MV-4-11 (cell line): ENCODE measurements at places on chromosomes 6 and 20.

DNA sequence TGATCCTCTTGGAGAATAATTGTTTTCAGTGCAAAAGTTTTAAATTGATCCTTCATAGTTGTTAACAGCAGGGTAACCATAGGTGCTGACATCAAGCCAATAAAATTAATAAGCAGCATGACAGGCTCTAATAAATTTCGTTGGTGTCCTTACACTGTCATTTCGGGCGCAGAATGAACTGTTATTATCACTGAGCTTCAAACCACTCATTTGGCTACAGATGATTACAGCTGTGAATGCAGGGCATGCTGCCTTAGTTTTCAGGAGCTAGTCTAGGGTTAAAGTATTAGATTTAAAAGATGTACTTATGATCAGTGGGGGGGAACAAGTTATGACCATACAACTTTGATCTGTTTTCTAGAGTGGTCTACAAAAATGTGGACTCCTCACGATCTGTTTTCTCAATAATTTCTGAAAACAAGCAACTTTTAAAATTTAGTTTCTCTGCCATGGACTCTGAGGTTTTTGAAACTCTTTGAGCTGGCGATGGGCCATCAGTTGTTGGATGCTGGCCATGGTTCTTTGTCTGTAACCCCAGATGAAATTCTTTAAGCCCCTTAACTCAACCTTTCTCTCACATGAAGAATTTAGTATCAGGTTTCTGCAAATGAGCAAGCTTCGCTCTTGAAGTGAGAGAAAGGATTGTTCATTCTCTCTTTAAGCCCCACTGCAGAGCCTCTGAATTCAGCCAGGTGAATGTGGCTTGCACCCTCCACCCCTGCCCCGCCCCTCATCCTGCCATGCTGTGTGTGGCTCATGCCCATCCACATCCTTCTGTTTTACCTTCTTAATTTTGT is 99.1 kb upstream of the MTHFD1L start:
- DNase-seq, result no peak

DNA sequence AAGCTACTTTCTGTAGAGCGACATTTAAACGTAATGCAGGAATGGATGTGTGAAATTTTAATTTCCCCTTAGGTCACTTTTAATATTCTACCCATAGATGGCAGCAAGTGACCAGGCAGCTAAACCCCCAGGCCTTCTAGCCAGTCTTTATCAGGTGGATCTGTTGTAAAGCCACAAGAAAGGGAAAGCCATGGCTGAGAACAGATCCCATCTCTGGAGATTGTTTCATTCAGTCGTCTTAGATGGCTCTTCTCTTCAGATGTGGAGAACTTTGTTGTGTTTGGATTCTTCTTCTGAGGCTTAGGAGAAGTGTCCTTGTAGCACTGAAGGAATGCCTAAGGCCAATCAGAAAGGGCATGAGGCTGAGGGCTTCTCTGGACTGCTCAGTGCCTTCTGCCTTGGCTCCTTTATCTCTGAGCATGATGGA is 15.8 kb upstream of the RNF182 start:
- DNase-seq, result peak; percentile 59

- DNase-seq, result no peak
Measured at GRCh38 chr20:17895641-17896171, 72.9 kb downstream of the SNX5 start.

DNA sequence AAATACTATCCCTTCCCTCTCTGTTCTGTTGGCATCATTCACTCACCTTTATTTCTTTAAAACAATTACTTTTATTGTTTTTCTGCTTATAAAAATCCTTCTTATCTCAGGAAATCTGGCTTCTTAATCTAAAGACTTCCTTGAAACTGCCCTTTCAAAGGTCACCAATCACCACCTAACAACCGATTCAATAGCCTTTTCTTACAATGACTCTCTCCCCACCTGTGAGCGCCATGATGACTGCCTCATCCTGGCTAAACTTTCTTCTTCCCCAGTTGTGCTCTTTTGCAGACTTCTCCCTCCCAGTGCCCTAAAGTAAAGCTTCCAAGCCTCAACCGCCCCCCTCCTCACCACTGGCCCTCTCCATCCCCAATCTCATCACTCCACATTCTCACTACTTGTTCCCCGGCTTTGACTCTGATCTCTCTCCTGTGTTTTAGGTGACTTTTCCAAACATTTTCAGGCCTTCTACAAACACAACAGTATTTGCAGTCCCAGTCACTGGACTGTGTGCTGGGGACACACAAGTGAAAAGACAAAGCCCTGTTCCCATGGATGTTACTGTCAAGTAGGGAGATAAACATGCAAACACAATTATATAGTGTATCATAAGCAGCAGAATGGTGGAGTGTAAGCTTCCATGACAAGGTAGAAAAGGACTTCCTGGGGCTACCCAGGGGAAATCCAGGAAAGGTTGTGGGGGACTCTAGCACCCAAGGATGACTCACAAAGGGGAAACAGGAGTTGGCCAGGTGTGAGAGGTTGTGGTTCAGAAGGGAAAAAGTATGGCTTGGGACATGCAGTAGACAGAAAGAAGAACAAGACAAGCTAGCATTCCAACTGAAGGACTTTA is 12.8 kb downstream of the NHSL1 start:
- DNase-seq, result no peak

DNA sequence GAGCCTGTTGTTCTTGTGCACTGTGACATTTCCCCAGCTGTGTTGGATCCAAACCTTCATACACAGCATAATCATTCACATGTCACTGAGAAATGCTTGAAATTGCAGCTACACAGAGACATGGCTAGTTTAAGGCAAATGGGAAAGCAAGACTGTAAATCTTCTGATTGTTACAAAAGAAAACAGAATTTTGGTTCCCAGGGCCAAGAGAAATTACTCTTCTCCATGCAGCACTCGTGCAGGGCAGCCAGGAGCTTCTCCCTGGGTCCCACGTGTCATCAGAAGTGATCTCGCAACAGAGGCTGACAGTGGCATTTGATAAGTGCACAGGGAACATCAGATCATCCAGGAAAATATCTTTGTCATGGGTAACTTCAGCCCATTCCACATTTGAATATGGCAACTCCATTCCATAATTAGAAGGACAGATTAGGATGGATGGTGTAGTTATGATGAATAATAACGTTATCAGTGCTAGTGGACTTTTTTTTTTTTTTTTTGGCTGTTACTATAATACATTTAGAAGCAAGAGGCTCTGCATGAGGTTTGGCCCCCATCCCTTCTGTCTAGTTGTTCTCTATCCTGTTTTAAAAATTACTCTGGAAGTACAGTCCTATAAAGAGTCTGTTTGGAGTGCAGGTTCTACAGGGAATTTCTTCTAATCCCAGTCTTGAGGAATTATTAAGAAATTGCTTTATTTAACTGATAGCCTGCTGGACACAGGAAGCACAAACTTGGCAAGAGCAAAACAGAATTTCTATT is 571.0 kb upstream of the NOX3 start:
- DNase-seq, result no peak

DNA sequence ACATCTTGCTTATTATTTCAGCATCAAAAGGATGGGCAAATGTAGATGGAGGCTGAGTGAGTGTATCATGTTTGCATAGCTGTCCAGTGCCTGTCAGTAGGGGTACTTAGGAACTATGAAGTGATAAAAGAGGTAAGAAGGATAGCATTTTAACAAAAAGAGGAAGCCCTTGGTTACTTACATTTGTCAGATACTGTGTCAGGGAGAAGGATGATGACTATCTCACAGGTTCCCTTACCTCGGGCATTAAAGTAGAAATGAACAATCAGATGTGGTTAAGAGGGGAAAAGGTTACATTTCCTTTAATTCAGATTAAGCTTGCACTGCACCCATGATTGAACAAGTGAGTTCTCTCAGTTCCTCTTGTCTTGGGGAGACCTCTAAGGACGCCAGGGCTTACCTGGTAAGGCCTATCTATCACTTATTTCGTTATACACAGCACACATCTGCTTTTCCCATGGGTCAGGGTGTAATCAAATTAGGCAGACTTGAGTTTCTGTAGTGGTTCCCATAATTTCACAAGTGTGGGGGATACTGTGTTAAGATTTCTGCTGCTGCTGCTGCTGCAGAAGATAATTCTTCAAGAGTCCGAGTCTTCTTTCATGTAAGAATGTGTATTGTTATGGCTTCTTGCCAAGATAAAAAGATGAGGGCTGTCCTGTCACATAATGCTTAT is 4.5 kb downstream of the FOXO3 start:
- DNase-seq, result peak; percentile 75

GRCh38 chr6:62808565-62809293 is 402.5 kb upstream of the FKBP1C start:
- no peak for DNase-seq

DNA sequence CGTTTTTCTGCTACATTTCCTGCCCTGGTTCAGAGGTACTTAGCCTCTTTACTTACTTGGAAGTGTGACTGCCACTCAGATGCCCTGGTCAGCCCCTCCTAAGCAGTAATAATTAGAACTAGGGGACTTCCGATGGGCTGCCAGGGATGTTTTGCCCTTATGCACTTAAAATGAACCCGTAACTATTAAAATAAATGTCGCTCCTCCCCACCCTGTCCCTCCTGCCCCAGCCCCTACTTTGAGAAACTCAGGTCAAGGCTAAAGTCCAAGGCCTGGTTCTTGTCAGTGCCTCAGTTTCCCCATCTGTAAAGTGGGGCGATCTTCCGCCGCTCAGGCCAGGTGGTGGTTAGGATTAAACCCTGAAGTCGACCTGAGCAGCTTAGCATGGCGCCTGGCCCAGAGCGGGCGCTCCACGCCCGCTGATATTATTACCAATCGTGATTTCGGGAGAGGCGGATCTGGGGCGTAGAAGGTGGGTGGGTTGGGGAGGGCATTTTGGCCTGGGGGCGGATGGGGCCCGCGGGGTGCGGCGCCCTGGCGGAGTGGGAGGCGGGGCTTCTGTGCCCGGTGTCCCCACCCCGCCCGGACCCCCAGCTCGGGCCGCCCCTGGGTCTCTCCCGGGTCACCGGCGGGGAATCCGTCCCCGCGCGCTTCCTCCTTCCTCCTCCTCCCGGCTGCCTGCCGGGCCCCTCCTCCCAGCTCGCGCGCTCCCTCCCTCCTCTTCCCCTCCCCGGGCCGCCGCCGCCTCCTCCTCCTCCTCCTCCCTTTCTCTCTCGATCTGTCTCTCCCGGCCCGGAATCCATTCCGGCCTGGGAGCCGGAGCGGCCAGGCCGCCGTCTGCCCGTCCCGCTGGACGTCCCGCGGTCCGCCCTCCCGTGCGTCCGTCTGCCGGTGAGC is at the start of gene SRC:
Gene SRC, plus strand, starts transcription at position 802 of the 897 bp plus-strand sequence. CDS start 38,014 bp downstream, outside the sequence.
- DNase-seq, result peak; percentile 42

- no peak for DNase-seq
Measured at GRCh38 chr6:161085246-161085645, 93.7 kb downstream of the MAP3K4 start.
